T-cell (primary cell): ENCODE measurements at places on chromosomes 2 and 18. TPM values are rescaled to one million over a fixed set of nuclear protein-coding genes. Genes with fewer than 3 reads are reported as not detected.

- no peak for DNase-seq
These were observed 154.1 kb upstream of the KLHL29 start for GRCh38 chr2:23230885-23231284.

DNA sequence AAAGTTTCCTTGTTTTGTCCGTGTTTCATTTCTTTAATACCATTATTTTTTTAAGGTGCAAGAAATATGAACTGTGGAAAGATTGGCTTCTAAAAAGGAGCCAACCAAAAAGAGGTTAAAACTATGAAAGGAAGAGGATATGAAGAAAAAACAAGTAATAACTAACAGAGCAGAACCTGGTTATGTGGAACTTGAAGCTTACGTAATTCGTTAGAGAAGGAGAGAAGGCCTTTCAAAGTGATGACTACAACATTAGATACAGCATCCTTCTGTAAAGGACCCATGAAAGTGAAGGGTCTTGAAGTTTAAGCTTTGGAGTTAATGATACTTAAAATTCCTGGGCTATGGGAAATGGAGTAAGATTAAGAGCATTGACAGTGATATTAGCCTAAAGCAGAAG lies 84.5 kb downstream of the ANKRD12 start:
- no peak for DNase-seq

DNA sequence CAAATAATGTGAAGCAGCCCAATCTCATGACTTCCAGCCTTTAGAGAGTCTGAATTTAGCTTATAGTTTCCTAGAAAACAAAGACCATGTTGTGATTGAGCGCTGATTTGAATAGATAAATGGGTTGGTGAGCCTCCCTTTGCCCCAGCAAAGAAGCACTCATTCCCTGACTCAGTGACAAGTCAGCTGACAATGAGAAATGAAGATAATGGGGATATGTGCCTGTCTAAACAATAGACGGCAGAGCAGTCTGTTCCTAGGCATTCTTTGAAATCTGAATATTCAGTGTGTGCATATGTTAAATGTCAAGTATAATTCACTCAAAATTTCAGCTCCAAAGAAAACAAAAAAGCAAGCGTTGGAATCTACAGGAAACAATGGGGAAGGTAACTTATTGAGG lies 34.8 kb upstream of the LINC00305 start:
- no peak for DNase-seq

CXCR4 gene
- total RNA-seq: 325 TPM

REEP1 gene
- 0.22 TPM for total RNA-seq

DNA sequence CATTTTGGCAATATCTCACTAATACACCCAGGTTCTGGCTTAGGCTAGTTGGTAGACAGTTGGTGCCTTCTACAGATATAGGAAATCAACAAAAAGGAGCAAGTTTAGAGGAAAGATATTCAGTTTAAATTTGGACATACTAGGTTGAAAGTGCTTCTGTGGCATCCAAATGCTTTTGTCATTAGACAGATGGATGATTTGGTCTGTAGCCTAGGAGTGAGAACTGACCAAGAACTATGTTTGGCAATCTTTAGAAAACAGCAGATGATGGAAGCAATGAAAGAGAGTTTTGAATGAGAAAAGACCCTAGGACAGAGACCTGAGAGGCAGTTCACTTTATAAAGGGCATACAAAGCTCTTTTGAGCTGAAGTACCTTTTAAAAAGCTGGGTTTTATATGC lies 201.3 kb upstream of the FSHR start:
- no peak for DNase-seq

DNA sequence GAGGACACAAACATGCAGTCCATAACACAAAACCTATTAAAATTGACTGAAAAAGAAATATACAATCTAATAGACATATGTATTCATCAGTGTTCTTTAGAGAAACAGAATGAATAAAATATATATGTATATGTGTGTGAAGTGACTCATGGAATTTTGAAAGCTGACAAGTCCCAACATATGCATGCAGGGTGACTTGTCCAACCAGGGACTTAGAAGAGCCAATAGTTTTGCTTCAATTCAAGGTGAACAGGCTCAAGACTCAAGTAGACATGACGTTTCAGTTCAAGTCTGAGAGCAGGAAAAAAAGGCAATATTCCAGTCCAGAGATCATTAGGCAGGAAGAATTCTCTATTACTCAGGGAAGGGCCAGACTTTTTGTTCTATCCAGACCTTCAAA lies 271.2 kb upstream of the SETBP1 start:
- DNase-seq: no peak

DNA sequence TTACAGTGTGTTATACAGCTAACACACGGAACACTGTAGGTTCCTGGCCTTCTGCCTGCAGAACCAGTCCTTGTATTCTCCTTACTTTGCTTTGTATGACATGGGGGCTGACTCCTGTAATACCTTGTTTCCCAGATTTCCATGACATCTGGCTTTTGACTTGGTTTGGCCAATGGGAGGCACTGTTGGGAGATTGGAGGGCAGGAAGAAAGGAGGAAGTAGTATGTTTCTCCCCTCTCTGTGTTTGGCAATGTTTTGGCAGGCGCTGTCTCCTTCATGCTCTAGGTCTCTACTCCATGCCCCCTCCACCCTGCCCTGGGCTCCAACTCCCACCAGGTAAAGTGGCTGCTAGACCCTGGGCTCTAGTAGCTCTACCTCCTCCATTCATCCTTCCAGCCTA lies 331.1 kb upstream of the SLC14A2 start:
- no peak for DNase-seq
